ENCODE measurements at places on chromosomes 2 and 18.

GRCh38 chr2:20617892-20618467 is 32.9 kb downstream of the HS1BP3 start:
- DNase-seq = peak; percentile 100

GRCh38 chr2:143163499-143163898 is 34.3 kb downstream of the ARHGAP15 start:
- no peak for DNase-seq

DNA sequence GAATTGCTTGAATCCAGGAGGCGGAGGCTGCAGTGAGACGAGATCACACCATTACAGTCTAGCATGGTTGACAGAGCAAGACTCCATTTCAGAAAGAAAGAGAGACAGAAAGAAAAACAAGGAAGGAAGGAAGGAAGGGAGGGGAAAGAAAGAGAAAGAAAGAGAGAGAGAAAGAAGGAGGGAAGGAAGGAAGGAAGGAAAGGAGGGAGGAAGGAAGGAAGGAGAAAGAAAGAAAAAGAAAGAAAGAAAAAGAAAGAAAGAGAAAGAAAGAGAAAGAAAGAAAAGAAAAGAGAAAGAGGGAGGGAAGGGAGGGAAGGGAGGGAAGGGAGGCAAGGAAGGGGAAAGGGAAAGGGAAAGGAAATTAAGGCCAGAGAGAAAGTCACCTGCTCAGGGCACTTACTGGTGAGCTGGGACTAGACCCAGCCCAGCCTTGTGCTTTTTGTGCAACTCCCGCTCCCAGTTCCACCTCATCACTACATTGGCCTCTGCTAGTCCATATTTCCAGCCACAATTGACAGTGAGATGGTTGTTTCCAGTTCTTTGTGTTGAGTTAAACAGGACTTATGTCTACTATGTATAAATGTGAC is 35.7 kb downstream of the MOGAT1 start:
- no peak for DNase-seq

GRCh38 chr2:239579524-239580198 is 178.8 kb upstream of the HDAC4 start:
- DNase-seq = no peak

GRCh38 chr18:3016585-3017297 is 3.8 kb upstream of the LPIN2 start:
- no peak for DNase-seq

DNA sequence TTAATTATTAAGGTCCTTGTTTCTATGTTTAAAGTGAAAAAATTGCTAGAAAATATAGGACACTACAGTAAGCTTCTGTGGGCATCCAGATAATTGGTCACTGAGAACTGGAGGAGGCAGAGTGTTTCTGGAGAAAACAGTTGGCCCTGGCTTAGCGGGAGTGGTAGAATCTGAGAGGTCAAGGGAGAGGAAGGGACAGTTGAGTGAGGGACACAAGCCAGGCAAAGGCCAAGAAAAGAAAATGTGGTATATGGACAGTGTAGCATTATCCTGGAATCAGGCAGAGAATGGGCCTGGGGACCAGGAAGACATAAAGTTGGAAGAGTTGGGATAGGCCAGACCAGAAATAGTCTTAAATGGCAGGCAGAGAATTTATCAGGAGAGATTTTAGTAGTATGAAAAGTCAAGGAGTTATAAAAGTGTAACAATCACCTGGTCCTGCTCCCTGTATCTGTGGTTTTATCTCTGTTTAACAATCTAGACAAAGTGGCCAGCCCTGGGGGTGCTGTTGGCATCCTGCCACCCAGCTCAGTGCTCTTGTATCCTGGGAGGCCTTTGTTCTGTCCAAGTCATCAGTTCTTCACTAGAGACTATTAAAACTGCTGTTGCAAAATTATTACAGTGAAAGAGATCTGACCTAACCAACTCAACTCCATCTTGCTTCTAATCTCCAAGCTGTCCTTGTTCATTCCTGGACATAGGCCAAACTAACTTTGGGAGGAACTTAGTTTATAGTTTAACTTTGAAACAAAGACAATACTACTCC is 15.4 kb upstream of the MSGN1 start:
- no peak for DNase-seq

DNA sequence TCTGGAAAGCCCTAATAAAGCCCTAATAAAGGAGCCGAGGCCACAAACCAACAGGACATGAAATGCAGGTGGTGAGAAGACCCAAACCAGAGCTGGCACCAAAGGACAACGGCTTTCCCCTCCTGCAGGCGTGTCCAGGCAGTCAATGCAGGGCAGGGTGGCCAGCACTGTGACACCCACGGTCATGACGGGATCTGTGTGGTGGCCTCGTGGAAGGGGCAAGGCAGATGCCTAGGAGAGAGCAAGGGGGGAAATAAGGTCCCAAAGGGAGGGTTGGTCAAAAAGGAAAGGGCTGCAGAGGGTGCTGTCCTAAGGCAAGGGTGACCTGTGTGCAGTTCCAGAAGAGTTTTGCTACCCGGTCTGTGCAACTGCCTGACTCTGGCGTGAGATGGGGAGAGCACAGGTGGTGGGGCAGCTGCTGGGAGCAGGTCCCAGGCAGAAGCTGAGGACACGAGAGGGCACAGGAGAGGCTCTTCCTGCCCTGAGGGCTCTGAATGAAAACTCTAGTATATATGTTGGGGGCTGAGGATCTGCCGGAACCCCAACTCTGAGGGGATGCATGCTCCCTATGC is 156.7 kb downstream of the TPO start:
- DNase-seq = no peak

- DNase-seq = no peak
Observed at GRCh38 chr2:120528051-120528692, 182.2 kb downstream of the INHBB start.

GRCh38 chr2:44351088-44351487 is 10.2 kb downstream of the PREPL start:
- DNase-seq = peak; percentile 89

GRCh38 chr18:35458271-35458670 is 39.5 kb downstream of the INO80C start:
- DNase-seq = no peak

GRCh38 chr2:238144262-238144661 is 5.8 kb downstream of the KLHL30 start:
- DNase-seq = no peak

GRCh38 chr18:2970772-2971659 is 41.9 kb downstream of the LPIN2 start:
- DNase-seq = no peak

- peak; percentile 74 for DNase-seq
Observed at GRCh38 chr18:36284671-36285295, 12.7 kb upstream of the FHOD3 start.

GRCh38 chr2:230650585-230651137 is 62.0 kb upstream of the CAB39 start:
- DNase-seq = no peak

DNA sequence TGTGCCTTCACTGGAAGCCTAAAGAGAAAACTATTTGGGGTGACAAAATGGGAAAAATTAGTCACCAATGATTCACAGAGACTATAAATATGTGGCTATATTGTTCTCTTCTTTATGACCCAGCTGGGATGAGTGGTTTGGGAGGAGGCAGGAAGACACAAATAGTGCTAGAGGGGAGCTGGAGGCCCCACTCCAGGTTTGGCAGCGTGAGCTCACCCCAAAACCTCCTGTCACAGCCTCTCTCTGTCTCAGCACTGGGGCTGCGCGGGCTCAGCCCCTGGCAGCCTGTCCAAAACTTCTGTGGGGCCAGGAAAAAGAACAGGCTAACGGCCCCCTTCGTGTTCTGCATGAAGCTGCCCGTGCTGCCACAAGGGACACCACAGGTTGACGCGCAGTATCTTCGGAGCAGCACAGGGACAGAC is 73.2 kb upstream of the LCLAT1 start:
- peak; percentile 94 for DNase-seq

- no peak for DNase-seq
Observed at GRCh38 chr2:72183466-72183865, 35.8 kb upstream of the CYP26B1 start.

- peak; percentile 14 for DNase-seq
Observed at GRCh38 chr2:128026448-128027277, 1.2 kb downstream of the SAP130 start.

GRCh38 chr2:37219046-37219445 is 12.3 kb downstream of the CEBPZ start:
- no peak for DNase-seq

GRCh38 chr2:45008296-45009129 is 739 bp downstream of the SIX2 start:
- DNase-seq = peak; percentile 26

DNA sequence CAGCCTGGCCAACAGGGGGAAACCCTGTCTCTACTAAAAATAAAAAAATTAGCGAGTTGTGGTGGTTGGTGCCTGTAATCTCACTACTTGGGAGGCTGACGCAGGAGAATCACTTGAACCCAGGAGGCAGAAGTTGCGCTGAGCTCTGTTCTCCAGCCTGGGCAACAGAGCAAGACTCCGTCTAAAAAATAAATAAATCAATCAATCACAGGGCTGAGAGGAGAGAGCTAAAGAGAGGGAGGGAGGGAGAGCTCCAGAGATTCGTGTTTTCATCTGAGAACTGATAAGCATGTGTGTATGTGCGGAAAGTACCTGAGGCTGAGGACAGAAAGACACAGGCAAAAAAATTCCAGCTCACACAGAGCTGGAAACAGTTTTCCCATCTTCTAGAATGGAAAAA is 37.2 kb upstream of the DYNC2LI1 start:
- no peak for DNase-seq

DNA sequence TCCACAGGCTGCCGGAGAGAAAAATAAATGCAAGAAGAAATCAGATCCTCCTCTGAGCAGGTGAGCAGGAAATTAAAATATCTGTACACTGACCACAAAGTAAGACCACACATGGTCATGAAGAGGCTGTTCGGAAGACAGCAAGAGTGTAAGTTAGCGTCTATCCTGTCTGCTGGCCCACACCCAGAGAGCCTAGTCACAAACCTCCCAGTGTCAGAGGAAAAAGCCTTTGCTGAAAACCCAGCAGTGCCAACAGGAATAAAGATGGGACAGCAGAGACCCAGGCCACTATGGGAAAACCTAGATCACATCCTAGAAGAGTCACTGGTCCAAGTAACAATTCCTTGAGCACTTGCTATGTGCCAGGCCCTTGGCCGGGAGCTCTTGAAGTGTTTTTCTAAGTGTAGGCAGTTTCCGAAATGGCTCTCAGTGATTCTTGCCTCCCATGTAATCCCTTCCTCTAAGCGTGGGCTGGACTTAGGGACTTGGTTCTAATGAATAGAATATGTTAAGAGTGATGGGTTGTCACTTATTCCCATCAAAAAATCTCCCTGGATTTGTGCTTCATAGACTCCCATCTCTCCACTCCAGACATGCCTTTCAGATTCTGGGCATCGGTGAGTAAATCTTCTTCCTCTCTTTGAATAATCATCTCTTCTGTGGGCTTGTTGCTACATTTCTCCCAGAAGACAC is 110.9 kb upstream of the PKDCC start:
- DNase-seq = no peak

GRCh38 chr2:156826341-156826933 is 390.3 kb downstream of the GPD2 start:
- DNase-seq = peak; percentile 76

- DNase-seq = peak; percentile 73
Observed at GRCh38 chr2:214808981-214809750, at the start of gene BARD1. Gene BARD1, minus strand, starts transcription at chr2:214809683. Its CDS starts 114 bp downstream, at chr2:214809569.

GRCh38 chr2:15883684-15884083 is 56.7 kb upstream of the MYCN start:
- DNase-seq = no peak

GRCh38 chr2:112637289-112637660 is 8.5 kb upstream of the SLC20A1 start:
- no peak for DNase-seq

- peak; percentile 20 for DNase-seq
Observed at GRCh38 chr2:72718876-72719275, 107.0 kb downstream of the EXOC6B start.

GRCh38 chr2:27667446-27667845 is 3.8 kb downstream of the SLC4A1AP start:
- no peak for DNase-seq

- no peak for DNase-seq
Observed at GRCh38 chr2:236073246-236073645, 94.9 kb downstream of the GBX2 start.

DNA sequence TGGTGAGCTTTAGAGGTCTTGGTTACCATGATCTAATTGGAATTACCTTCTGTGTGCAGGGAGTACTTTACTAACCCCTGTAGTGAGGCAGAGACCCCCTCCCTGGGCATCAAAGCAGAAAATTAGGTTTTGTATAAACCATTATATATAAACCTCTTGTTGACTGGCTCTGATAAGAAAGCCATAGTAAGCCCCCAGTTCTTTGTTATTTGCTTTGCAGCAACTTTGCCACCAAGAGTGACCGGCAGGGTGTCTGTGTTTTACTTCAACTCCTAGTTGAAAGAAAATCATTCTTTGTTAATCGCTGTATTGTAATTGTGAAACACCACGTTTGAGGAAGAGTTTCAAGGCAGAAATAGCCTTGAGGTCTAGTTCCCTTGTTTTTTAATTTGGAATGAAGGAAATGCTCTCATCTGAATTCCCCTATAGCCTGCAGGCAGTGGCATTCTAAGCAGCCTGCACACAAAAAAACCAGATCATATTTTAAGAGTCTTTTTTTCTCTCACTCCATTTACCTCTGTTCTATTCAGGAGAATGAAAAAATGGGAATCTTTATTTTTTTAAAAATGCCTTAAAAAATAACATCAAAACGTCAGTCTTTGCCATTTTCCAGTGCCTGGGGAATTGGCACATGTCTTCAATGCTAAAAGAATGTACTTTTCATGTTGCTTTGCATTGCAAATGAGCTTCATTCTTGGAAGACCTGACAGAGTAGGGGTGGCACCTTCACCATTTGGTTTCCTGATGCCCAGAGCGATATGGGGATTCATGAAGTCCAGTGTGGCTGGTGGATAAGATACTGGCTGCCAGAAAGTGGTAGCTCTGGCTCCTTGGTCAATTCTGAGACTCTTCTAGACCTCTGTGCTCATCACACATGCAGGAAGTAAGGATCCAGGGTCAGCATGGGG is 338.1 kb downstream of the SLC4A3 start:
- DNase-seq = peak; percentile 57

- DNase-seq = no peak
Observed at GRCh38 chr2:155033652-155034051, 335.2 kb downstream of the KCNJ3 start.

GRCh38 chr2:234864506-234864905 is 87.3 kb upstream of the SH3BP4 start:
- no peak for DNase-seq
